ENCODE measurements at places on chromosomes 4 and X. TPM values are rescaled to one million over a fixed set of nuclear protein-coding genes. Genes with fewer than 3 reads are reported as not detected.

BEND2 gene
- not detected for total RNA-seq

- DNase-seq, result no peak
These were observed 38.5 kb downstream of the LAMTOR3 start for GRCh38 chr4:99855678-99856077.

TXK gene
- 3.0 TPM for total RNA-seq

DNA sequence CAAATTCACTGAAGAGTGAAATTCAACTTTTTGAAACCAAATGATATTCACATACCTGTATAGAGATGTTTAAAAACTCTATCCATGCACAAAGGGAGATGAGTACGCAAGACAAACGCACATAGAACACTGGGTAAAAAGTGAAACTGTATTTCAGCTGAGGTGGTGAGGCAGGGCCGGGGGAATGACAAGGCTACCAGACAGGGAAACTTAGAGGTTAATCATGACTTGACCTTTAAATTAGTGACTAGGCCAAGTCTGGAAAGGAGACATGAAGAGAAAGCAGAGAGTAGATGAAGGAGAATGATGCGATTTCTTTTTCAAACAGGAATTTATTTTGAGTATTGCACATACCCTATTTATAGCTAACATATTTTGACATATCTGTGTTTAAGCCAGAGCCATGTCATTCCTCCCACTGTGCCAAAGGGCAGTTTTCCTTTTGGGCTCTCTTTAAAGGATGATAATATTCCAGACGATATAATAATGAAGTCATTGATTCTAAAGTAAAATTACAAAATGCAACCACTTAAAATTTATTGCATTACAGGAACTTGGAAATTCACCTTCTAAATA lies 49.4 kb downstream of the ARHGEF6 start:
- DNase-seq, result no peak

DNA sequence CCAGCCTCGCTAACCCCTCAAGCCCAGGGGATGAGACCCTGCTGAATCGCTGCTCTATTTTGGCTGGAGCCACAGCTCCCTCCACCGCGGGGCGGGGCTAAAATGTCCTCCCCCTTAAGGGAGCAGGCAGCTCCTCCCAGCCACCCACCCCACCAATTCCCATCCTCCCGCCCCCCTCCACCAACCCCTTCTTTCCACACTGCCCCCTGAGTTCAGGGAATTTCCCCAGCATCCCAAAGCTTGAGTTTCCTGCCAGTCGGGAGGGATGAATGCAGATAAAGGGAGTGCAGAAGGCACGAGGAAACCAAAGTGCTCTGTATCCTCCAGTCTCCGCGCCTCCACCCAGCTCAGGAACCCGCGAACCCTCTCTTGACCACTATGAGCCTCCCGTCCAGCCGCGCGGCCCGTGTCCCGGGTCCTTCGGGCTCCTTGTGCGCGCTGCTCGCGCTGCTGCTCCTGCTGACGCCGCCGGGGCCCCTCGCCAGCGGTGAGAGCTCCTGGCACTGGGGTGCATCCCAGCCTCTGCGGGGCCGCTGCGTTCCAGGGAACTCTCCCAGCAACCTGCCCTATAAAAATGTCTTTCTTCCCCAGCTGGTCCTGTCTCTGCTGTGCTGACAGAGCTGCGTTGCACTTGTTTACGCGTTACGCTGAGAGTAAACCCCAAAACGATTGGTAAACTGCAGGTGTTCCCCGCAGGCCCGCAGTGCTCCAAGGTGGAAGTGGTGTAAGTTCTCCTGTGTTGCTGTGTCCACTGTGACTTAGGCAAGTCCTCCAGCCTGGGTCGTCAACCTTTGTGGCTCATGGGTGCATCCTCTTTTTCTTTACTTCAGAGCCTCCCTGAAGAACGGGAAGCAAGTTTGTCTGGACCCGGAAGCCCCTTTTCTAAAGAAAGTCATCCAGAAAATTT lies at the start of gene CXCL6:
Gene CXCL6 (plus strand): TSS at position 306 of the 907 bp plus-strand sequence. CDS start 73 bp downstream, at position 379.
- peak; percentile 36 for DNase-seq

DNA sequence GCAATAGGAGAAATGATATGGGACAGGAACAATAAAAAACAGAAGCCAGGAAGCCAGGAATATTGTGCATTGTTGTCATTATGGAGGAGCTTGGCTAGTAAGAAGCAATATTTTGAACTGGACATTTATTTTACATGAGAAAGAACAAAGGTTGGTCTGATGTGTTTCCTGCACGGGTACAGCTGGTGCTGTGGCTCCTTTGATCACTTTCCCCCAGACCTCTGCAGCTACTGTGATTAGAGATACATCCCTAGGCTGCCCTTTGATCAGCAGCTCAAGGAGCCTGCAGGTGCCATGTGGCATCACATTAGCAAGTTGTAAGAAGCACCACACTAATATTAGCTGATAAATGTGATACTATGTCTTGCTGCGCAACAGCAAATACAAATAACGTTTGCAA lies 2.5 kb downstream of the PDGFC start:
- no peak for DNase-seq

GRCh38 chr4:186942758-186943377 lies 219.2 kb upstream of the FAT1 start:
- no peak for DNase-seq
